ENCODE measurements at places on chromosomes 1 and 21.
A peak's percentile ranks its signal among the peaks of the same experiment; 100 is the strongest.

- peak; percentile 47 for DNase-seq
Observed at GRCh38 chr1:235503403-235504121, 690 bp downstream of the B3GALNT2 start.

- DNase-seq, result no peak
Observed at GRCh38 chr1:100720751-100721150, 1.2 kb downstream of the VCAM1 start.

DNA sequence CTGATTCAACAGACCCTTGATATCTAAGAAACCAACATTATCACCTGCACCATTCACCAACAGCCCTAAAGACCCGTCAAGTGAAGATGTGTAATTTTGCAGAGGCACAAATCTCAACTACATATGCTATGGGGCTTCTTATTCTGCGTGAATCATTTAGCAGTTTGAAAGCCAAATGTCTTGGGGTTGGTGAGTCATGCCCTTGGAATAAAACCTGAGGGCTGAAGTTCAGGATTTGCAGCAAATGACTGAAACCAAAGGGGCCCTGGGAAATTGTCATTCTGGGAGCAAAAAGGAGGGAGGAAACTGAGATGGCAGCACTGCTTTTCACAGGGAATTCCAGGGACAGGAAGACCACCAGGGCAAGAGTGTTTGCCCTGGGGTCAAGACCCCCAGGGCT is 79.2 kb upstream of the TNR start:
- DNase-seq, result no peak

- no peak for DNase-seq
Observed at GRCh38 chr1:213138391-213138790, 87.3 kb downstream of the RPS6KC1 start.

DNA sequence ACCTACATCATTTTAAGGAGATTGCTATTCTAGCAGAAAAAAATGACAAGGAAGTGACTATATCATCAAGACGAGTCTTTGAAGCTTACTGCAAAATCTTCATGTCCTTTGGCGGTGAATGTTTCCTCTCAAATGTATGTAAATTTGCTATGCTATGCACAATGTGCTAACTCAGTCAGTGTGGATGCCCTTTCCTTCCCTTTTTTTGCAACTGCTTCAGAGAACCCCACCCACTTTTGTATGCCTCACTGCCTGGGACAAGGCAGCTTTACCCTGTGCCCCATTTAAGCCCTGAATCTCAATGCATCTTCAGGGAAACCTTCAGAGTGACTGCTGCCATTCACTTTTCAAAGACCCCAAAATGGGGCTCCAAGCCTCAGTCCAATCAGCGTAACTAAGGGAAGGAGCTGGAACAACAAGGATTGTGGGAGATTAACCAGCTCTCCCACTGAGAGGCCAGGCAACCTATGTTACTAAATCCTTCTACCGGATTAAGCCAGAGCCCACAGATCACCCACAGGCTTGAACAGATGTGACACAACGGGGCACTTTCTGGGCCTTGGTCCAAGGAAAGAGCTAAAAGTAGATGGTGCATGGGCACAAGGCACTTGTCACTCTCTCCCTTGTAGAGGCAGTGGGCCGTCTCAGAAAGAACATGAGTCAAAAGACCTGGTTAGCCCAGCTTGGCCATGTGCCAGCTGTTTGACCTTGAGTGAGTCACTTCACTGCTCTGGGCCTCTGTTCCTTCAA is 154.4 kb downstream of the PLPP3 start:
- DNase-seq, result no peak

DNA sequence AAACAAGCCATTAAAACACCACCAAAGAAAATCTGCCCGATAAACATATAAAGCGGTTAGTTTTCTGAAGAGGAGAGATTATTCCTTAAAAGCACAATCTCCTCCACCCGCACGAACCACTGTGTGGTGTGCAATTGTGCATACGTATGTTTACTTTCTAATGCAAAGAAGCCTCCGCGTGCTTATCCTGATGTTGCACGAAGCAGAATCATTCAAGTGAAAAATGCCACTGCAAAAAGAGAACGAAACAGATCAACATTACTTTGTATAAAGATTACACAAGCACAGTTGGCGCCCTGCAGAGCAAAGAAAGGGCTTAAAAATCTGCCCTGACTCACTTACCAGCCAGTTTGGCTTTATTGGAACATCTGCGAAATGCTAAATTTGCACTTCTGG is 166.8 kb downstream of the ZNF281 start:
- DNase-seq, result no peak

- no peak for DNase-seq
Observed at GRCh38 chr1:173048621-173049321, 2.0 kb downstream of the TNFSF18 start.

DNA sequence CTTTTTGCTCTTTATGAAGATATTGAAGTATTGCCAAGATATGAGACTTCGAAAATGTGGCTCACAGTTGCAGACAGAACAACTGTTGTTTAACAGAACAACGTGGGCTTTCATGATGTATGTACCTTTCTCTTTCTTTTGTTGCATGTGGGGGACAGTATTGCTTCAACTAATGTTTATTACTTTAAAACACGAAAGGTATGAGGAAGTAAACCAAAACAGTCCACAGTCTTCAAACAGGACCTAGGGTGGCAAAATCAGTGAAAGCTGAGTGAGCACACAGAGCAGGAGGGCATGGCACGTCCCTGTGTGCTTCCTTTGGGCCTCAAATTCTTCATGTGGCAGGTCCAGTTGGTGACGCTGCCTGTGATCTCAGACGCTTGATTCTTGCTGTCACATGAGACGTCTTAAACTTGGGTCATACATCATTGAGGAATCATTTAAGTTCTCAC is 7.8 kb upstream of the CHAF1B start:
- no peak for DNase-seq
